Mesenchymal stem cell (in vitro differentiated cells and primary cell): ENCODE measurements at places on chromosomes 2 and 18.

GRCh38 chr2:124883595-124883994 is 858.5 kb downstream of the CNTNAP5 start:
- no peak overlapping the region for H3K4me3 ChIP-seq
- H3K27ac ChIP-seq, result no peak overlapping the region
- no peak for DNase-seq
- no peaks in the 10 kb centered on the region for H3K4me1 ChIP-seq

DNA sequence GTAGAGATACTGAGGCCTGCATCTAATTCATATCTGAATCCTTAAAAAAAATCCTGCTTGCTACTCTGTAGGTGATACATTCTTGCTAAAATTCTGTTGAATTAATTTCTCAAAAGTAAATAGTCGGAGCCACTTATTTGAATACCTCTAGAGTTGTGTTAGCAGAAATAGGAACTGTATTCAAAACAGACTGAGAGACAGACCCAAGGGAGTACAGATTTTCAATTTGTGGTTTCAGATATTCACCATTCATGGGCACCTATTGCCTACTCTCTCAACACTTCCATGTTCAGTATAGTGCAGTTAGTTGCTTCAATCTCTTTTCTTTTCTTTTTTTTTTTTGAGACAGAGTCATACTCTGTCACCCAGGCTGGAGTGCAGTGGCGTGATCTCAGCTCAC is 46.6 kb upstream of the CTLA4 start:
- H3K27ac ChIP-seq, result no peak overlapping the region
- no peaks in the 10 kb centered on the region for H3K36me3 ChIP-seq
- H3K4me1 ChIP-seq, result no peaks in the 10 kb centered on the region
- no peak overlapping the region for H3K4me3 ChIP-seq
- peaks cover 14% of the 10 kb centered on the region for H3K27me3 ChIP-seq

DNA sequence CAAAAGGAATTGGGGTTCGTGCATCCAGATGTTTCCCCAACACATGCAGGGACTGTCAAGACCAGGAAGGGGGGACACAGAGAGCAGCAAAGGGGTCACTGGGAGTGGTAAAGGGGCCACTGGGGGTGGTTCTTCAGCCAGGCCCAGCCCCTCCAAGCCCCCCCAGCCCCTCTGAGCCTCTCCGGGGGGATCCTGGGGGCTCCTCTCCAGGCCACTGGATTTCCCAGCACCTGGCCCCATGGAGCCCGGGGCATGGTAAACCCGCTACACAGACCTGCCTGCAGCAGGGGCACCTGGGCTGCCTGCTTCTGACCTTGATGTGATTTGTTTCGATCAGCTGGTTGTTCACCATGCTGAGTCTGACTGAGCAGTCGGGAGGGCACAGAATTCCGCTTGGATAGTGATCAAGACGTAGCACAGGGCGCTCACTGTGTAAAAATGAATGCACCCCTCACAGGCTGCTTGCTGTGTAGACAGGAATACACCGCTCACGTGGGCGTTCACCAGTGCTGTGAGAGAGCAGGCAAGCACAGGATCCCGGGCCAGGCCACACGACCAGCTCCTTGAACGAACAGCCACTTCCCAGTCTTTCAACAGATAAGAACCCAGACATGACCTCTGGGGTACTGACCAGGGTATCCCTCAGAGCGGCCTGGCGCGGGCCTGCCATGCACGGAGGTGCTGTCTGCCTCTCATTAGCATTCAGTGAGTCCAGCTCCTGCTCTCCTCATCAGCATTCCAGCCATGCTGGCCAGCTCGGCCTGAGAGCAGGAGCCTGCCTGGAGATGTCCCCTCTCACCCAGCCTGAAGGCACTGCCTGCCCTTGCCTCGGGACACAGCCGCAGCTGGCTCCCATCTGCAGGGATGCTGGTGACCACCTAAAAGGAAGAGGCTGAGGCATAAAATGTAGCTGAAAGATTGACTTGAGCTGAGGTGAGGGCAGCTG is 73.3 kb upstream of the OTOS start:
- no peaks in the 10 kb centered on the region for H3K4me1 ChIP-seq
- H3K36me3 ChIP-seq, result no peaks in the 10 kb centered on the region
- H3K27ac ChIP-seq, result no peak overlapping the region
- H3K4me3 ChIP-seq, result no peak overlapping the region
- H3K27me3 ChIP-seq, result no peaks in the 10 kb centered on the region

- H3K36me3 ChIP-seq, result no peaks in the 10 kb centered on the region
- no peaks in the 10 kb centered on the region for H3K27me3 ChIP-seq
- H3K4me1 ChIP-seq, result peaks cover 2% of the 10 kb centered on the region
- H3K27ac ChIP-seq, result no peak overlapping the region
Observed at GRCh38 chr18:51655327-51655698, 457.8 kb upstream of the MEX3C start.

DNA sequence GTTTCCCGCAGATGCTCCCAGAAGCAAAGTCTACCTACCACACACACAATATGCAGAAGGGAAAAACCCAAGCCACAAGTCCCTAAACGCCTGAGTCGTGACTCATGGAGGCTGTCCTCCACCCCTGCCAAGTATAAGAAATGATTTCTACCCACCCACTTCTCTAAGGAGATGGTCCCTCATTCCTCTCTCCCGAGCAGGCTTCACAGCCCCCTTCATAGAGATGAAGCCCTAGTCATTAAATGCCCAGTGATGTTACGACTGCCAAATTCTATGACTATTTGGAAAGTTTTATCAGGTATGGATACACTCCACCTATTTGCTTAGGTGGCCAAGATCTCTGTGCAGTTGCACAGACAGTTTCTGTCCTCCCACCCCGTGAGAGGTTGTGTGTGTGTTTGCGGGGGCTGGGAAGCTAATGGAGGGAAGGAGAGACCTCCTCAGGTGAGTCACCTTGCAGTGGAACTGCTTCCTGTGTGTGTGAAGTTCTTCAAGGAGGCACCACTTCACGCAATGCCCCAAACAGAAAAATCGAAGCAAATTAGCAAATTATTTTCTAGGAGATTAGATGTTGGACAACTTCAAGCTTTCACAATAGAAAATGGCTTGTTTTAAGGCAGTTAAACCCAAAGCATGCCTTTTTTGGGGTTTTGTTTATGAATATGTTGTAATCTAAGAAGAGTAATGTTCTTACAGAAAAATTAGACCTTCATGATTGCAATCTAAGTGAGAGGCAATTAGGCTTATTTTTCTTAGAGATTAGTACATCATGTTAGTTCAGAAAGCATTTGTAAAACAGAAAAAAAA is 175.2 kb downstream of the TGIF1 start:
- peak; percentile 97 for DNase-seq
- no peaks in the 10 kb centered on the region for H3K36me3 ChIP-seq
- peak overlapping the region; percentile 98 for H3K27ac ChIP-seq
- peak overlapping the region; percentile 48 for H3K4me3 ChIP-seq
- no peaks in the 10 kb centered on the region for H3K27me3 ChIP-seq

GRCh38 chr2:120161190-120161589 is 62.0 kb downstream of the TMEM185B start:
- H3K27me3 ChIP-seq, result no peaks in the 10 kb centered on the region
- H3K27ac ChIP-seq, result no peak overlapping the region
- no peaks in the 10 kb centered on the region for H3K4me1 ChIP-seq
- peaks cover 9% of the 10 kb centered on the region for H3K36me3 ChIP-seq
- DNase-seq, result peak; percentile 74
- H3K4me3 ChIP-seq, result no peak overlapping the region
